Ammon's horn (tissue), 1 donor: ENCODE measurements at places on chromosomes 3 and 15.

DNA sequence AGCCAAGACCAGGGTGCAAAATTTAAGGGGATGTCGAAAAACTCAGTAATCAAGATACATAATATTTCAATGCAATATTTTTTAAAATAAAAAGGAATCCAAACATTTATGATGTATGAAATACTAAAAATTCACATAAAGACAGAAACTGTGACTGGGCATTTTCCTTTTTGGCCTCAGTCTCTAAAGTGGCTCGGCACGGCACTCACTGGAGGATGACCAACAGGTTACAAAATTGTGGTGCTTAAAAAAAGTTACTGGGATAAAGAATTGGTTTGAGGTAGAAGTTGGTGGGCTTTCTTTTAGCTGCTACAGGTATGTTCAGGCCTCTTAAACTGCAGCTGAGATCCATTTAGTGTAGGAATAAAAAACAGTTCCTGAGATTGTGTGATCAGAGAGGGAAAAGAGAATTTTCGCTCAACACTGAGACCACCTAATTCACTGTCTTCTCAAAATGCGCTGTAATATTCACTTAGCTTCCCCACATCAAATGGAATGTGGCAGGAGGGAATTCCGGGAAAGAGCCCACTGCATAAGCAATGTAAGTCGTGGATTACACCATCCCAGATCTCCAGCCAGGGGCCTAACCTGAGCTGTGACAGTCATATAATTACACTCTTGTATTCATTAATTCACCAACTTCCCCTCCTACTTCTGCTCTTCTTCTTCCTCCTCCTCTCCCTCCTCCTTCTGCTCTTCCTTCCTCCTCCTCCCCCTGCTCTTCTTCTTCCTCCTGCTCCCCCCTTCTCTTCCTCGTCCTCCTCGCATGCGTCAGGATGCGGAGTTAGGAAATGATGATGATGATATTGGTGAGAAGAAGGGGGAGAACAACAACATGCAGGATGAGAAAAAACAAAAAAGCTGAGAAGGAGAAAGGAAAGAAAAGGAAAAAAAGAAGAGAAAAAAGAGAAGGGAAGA lies 45.9 kb downstream of the HES1 start:
- no peak for DNase-seq

GRCh38 chr3:3303636-3304035 lies 124.1 kb upstream of the CRBN start:
- DNase-seq, result no peak

GRCh38 chr15:100987143-100987542 lies 68.0 kb downstream of the LRRK1 start:
- DNase-seq, result no peak

DNA sequence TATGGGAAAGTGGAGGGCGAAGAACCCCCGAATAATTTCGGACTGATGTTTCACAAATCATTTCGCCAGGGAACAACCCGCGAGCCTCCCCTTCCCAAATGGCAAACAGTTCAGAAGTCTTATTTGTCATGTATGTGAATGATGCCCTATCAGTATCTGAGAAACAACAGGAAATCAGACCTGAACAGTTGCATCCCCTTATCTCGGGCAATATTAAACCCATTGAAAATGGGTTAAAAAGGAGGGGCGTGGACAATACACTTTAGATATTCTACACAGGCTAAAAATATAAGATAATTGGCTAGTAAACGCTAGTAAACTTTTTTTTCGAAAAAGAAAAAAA lies 1003.3 kb upstream of the NR2F2 start:
- DNase-seq, result no peak

DNA sequence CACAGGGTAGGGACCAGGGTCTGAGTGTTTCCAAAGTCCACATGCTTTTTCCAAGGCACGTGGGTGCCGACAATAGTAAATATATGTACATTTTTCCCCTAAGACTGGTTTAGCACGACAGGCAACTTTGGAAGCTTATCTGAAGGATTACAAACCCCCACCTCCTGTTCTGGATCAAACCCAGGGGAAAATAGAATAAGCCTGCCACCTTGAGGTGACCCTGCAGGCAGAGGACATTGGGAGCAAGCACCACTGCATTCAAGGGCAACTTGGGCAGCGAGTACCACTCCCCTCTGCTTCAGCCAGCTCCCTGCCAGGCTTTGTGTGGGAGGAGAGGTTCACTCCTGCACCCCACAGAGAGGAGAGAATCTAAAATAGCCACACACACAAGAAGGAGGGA lies 44.8 kb downstream of the KBTBD12 start:
- peak; percentile 42 for DNase-seq

DNA sequence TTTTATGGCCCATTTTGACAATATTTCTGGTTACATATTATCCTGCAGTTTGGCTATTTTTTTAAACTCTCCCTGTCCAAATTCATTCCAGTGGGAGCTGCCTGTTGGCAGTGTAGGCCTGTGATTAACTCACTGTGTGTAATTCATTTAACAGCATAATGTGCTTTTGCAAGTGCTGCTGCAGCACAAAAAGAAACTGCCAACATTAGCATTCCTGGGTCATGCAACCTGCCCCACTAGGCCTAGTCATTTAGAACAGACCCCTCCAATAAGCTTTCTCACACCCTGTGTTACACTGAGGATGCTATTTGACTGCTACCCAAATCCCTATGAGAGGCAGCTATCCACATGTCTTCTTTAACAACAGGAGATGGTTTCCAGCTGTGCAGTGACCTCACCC lies 251.2 kb upstream of the UBE2E2 start:
- DNase-seq, result peak; percentile 9

- DNase-seq, result no peak
Measured at GRCh38 chr3:99724276-99724675, 85.9 kb downstream of the COL8A1 start.

- DNase-seq, result no peak
Measured at GRCh38 chr3:31226346-31226745, 306.4 kb upstream of the STT3B start.
